AG09309 (cell line): ENCODE measurements at places on chromosomes 5 and 9.

DNA sequence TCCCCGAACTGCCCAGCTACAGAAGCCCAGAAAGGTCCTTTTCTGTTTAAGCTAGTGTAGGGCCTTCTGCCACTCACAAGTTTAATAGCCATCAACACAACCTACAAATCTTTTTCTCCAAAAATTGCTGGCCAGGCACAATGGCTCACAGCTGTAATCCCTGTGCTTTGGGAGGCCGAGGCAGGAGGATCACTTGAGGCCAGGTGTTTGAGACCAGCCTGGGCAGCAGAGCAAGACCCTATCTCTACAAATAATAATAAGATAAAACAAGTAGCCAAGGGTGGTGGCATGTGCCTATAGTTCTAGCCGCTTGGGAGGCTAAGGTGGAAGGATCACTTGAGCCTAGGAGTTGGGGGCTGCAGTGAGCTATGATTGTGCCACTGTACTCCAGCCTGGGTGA lies 176.4 kb downstream of the HSD17B3 start:
- DNase-seq, result no peak

DNA sequence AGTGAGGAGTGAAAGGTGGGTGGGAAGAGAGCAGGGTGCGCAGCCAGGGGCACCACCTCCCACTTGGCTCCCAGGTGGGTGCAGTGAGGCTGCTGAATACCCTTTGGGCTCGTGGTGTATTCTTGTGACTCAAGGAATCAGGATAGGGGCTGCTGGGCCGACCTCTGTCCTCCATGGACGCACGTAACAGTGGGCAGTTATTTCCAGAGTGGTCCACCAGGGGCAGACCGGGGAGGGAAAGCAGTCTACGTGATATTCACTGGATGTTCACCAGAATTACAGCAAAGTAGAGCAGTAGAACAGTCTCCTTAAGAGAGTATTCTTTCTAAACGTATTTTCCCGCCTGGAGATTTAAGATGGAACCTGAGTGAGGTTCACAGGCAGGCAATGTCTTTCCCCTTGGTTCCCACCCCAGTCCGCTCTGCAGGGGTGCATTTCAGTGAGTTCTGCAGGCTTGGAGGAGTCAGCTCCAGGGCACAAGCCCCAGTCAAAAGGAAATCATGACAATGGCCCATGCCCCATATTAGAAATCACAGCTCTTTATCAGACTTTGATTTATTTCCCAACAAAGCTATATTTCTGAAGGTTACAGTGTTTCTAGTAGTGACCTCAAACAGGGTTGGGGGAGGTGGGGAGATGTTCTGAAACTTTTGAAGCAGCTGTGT lies 88.7 kb downstream of the SYK start:
- no peak for DNase-seq

DNA sequence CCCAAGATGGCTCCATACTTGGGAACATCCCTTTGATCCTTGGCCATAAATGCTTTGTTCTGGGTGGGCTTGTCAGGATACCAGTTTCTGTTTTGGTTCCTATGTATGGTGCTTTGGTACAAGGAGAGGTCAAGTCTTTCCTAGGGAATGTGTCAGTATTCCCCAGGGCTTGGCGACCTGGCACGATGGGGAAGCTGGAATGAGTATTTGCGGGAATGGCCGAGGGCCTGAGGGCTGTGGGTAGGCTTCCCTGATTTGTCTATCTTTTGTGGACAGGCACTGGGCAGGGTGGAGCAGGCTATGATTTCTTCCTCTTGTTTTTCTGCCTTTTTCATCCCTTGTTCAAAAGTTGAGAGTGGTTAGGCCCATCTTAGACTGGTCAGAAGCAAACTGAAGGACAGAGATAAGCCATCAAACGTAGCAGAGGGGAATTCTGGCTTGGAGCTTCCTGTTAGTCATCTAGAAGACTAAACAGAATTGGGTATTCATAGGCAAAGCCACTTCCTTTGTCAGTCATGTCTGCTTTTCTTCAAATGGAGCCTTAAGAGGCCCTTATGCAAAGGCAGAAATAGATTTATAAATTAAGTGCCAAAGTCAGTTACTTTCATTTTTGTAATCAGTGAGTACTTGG lies 13.7 kb downstream of the DOCK2 start:
- DNase-seq, result peak; percentile 39

DNA sequence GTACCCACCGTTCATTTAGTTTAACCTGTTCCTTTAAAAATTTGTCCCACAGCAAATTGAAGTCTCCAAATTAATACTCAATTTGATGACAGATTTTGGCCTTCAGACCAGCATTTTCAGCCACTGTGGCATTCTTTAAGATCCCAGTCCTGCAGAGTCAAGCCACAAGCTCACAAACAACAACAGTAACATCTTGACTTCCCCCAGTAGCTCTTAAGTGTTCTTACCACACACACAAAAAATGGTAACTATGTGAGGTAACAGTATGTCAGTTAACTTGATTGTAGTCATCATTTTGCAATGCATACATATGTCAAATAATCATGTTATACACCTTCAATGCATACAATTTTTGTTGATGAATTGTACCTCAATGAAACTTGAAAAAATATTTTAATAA lies 247.9 kb downstream of the LURAP1L start:
- no peak for DNase-seq
